ENCODE measurements at places on chromosomes 12 and 14.

- DNase-seq: no peak
Measured at GRCh38 chr12:89547101-89547500, 21.3 kb upstream of the POC1B start.

GRCh38 chr14:72275242-72275641, 343.0 kb downstream of the RGS6 start:
- DNase-seq: no peak

DNA sequence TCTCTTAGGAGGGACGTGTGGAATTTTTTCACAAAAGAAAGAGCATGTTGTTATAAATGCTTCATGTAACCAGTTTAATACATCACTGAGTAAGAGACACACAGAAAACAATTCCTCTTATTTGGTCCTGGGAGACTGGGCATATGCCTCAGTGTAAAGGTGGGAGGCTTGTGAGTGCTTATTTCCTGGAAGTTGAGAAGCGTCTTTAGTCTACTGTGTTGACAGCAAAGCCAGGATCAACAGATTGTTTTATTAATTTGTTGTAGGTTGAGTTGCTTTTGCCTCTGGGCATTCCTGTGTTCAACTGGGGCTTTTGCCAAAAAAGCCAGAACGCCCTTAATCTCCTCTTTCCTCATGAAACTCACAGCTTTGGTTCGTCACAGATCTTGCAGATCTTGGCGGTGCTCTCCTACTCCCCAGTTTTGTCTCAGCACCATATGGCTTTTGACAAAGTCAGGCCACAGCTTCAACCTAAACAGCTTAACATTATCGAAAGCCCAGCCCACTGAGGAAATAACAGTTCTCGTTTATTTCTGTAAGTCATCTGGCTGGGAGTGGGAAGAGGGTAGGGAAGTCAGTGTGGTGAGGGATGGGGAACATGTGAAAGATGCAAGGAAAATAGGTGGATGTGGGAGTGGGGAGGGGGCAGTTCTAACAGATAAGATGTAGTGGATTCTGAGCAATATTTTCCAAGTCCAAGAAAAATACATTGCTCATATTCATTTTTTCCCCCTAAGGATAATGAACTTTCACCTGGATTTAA, 227.2 kb downstream of the DACT1 start:
- DNase-seq: no peak

DNA sequence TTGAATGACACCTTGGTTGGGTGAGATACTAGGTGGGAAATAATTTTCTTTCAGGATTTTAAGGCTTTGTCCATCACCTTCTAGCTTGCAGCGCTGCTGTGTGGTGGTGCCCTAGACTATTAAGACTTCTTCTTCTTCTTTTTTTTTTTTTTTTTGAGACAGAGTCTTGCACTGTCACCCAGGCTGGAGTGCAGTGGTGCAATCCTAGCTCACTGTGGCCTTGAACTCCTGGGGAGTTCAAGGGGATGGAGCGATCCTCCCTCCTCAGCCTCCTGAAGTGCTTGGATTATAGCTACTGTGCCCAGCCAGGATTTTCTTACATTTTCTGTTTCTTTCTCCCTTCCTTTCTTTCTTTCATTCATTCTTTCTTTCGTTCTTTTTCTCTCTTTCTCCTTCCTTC, 10.3 kb upstream of the MTA1 start:
- DNase-seq: no peak

DNA sequence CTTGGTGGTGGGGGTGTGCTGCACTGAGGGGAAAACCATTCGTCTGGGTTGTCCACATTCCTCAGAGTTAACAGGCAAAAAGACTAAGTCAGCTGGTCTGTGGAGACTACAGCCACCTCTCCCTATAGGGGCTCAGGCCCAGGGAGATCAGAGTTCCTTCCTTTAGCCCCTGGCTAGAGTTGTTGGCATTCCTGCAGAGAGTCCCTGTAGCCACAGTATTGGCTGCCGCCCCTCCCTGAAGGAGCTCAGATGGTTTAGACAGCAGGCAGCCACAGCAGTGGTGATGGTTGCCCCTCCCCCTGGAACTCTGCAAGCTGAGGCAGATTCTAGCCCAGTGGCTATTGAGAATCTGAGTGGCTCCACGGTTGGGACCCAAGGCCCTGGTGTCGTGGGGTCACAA, 1072.5 kb upstream of the ATXN7L3B start:
- DNase-seq: no peak

DNA sequence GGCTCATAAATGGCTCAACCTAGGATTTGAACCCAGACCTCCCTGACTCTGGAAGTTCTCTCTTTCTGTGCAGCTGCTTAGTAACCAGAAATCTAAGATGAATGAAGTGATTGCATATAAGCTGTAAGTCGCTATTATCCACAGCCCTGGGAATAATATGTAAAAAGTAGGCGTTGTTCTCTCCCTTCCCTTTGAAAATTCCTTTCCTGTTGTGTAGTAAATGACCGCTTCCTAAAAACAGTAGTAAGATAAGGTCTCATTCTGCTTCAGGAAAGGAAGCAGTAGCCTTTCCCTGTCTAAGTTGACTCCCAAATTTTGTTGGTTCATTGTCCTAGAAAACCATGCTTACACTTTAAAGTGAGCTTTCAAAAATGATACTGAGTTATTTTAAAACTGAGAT, 418.3 kb downstream of the EGLN3 start:
- DNase-seq: no peak

DNA sequence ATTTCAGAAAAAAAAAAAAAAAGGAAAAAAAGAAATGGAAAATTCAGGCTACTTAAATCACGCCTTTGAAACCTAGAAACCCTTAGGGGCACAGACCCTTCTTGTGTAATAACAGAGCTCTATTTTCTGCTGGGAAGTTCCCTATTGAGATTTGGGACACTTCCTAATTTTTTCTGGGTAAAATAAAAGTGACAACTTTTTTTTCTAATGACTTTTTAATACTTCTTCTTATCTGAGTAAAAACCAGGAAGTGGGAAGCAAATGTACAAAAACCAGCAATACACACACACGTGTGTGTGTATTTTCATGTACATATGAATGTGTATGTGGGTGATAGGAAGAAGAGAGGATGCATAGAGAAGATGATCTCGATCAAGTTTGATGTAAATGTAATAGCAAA, 35.8 kb downstream of the ETV6 start:
- no peak for DNase-seq

GRCh38 chr14:79253576-79253975, 957.7 kb downstream of the DIO2 start:
- no peak for DNase-seq
